ENCODE measurements at places on chromosomes 12 and 14. TPM values are rescaled to one million over a fixed set of nuclear protein-coding genes. Genes with fewer than 3 reads are reported as not detected.

DNA sequence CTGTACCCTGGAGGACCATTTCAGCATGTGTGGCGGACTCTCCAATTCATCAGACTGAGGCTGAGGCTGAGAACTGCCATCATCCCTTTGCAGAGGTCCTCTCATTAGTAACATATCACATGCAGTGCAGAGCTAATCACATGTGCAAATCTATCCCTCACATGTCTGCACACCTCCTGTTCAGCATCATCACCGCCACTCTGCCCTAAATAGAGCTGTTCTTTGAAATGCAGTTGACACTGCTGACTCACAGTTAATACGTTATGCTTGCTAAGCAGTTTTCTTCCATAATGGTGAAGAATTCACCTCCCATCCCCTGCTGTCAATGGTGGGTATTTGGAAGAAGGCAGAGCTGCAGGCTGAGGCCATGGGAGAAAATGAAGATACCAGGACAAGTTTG is 85.0 kb upstream of the ANO2 start:
- no peak for DNase-seq

DNA sequence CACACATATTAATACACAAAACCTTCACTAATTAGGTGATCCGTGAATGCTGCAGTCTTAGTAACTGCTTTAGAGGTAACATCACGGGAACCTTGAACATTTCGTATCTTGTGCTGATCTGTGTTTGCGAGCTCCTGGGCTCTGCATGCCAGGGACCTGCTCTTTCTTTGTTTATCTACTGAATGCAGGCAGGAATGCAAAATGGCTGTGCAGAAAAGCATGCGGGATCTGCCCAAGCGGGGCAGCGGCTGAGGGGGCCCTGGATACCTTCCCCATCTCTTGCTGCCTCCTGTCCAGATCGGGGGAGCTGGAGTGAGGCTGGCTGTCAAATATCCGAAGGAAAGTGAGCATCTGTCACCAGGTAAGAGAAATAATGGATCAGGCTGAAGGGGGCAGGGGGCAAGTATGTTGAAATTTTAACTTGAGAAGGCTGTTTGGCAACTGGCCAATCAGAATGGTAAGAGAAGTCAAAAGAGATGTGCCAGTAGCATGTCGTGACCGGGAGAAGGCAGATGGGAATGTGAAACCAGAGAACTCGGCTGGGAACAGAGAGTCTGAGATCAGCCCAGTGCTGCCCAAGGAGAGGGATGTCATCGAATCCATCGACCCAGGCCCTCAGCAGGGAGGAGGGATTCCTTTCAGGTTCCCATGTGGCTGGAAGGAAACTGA is 191.4 kb downstream of the TTC7B start:
- no peak for DNase-seq

DNA sequence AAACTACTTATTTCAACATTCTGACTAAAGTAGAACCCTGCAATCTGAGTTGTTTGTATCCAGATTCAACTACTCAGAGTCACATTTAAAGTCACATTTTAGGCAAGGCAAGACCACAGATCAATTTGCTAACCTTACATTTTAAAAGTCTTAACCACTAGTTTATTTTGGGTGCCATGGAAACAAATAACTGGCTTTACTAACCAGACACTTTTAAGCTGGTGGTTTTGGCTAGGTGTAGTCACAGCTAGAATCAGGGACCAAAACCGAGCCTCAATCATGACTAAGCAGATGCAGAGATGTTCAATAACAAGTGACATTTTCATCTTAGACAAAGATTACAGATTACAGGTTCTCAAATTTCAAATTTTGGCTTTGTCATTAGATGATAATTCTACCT is 115.3 kb downstream of the PDE6H start:
- DNase-seq, result no peak

Gene A2ML1
- not detected for polyA plus RNA-seq

DNA sequence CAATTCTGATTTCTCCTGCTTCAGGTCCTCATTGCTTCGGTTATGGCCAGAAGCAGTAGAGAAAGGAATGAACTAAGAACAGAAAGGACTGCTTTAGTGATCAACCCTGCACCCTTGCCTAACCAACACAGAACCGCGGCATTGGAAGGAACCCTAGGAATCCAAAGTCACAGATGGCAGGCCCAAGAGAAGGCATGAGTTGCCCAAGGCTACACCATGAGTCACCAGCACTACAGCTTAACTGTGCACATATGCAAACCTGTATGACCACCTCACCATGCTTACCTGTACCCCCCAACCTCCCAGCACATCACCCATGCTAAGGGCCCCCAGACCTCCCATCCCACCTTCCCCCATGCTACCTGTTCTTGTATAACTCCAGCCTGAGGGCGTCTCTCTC is 25.9 kb upstream of the BLTP3B start:
- no peak for DNase-seq

DNA sequence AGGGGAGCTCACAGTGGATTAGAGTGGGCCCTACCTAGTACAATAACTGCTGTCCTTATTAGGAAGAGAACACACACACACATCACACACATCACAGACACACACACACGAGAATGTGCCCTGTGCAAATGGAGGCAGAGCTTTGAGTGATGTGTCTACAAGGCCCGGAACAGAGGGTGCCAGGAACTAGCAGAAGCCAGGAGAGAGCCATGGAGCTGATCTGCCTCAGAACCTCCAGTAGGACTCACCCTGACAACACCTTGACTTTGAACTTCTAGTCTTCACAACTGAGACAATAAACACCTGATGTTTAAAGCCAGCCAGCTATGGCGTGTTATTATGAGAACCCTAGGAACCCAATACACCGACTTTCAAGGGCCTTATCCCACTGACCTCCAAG is 29.7 kb upstream of the FKBP4 start:
- DNase-seq, result no peak

Gene SFSWAP
- 13.9 TPM for polyA plus RNA-seq

DNA sequence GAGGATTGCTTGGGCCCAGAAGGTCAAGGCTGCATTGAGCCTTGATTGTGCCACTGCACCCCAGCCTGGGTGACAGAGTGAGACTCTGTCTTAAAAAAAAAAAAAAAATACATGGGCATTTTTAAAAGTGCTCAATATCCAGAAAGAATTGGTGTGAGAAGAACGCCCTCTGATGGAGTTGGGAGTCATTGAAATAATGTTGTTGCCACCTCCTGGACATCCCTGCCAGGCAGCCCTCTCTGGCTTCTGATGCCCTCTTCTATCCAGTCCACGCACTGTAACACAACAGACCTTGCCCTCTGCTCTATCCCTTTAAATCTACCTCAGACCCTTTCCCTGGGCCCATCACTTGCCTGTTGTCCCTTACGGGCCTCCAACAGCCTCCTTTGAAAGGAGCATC is 4.9 kb downstream of the PTGDR start:
- no peak for DNase-seq

DNA sequence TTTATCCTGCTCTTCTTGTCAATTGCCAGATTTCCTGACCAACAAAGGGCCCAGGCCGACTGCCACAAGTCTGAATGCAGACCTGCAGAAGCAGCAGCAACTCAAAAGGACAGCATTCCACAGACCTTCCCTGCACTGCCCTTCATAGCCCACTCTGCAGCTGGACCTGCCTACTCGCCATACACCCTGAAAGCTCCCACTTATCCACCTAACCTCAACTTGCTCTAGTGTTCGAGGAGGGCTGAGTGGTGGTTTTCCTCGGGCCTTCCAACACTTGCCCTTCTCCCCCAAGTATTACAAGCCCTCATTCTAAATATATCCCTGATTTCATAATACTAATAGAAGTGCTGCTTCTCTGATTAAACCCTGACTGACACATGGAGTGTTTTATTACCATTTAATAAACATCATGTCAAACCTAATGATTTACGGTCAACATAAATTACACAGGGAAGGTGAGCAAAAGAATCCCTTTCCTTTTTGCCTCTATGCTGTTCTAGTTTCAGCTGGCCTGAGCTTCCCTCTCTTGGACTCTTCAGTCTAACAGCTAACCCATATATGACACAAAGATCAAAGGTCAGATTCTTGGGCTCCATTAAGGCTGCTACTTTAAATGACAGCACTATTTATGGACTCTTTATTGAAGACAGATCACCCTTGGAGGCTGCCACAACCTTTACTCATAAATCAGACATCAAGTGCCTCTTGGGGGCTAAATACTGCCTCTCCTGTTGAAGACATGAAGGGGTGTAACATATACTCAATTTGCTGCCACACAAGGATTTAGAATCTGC is 1546.9 kb upstream of the TMEM132C start:
- no peak for DNase-seq

- DNase-seq, result peak; percentile 17
Observed at GRCh38 chr12:59372956-59373355, 222.9 kb upstream of the SLC16A7 start.

Gene MGP
- 15.9 TPM for polyA plus RNA-seq

DNA sequence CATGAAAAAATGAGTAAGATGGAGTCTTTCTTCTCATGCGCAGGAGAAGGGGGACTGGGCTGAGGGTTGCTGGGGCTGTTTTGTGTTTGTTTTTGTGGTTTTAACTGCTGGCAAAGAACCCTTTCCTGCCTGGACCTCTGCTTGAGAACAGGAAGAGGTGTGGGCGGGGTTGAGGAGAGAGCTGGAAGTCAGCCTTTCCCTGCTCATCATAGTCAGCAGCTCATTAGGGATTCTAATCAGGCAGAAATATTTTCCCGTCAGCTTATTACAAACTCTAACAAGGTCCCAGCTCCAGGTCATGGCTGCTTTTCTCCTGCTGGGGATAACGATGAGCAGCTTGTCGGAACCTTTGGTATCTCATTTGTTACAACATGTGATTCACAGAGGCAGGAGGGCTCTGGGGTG is 185.0 kb upstream of the NRXN3 start:
- DNase-seq, result peak; percentile 4

Gene PUS1
- polyA plus RNA-seq, result 13.7 TPM

DNA sequence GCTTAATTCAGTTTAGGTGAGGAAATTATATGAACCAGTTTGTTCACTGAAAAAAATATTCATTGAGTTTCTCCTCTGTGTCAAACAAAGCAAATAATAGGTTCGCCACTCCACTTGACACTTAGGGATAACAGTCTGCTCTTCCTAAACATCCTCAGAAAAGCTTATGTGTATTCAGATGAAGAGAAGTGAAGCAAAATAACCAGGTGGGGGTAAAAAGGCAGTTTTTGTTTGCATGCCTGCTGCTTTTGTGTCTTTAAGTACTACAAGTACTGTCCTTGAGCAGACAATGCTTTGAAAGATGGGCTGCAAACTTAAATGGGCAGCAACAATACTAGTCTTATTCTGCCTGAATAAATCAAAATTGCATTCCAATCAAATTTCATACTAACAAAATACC is 910.7 kb upstream of the MDGA2 start:
- no peak for DNase-seq

DNA sequence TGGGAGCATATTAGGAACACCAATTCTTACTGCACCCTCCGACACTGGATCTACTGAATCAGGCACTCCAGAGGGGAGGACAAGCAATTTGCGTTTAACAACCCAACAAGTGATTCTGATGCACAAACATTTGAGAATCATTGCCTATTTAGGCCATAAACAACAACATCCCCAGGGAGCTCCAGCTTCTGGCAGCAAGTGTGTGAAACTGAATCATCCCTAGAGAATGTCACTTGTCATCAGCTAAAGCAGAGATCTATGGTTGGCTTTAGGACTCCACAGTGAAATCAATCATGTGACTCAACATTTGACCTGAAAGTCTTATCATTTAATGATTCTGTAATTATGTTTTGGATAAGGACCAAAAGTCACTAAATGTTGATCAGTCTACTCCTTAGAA is 505.0 kb upstream of the FLRT2 start:
- no peak for DNase-seq

- DNase-seq, result no peak
Observed at GRCh38 chr12:91044586-91044985, 13.2 kb downstream of the KERA start.

DNA sequence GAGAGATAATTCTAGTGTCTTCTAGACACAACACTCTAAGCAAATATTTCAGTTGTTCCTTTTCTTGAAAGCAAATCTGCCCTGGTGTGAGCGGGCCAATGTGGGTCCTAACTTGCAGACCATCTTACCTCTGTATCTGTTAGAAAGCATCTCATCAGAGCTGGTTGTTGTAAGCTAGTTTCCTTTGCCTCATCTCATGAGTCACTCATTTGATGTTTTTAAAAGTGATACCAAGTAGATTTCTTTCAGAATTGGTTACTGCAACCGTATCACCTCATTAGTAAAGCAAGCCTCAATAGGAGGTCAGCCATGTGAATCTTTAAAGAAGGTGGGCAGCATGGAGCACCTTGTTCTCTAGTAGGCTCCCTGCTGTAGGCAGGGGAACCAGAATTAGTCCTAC is 78.6 kb downstream of the DAAM1 start:
- DNase-seq, result peak; percentile 65

- no peak for DNase-seq
Observed at GRCh38 chr14:91252871-91253794, 8.6 kb upstream of the GPR68 start.

- no peak for DNase-seq
Observed at GRCh38 chr14:26067341-26067740, 530.5 kb downstream of the NOVA1 start.

Gene PTPN6
- 0.06 TPM for polyA plus RNA-seq

DNA sequence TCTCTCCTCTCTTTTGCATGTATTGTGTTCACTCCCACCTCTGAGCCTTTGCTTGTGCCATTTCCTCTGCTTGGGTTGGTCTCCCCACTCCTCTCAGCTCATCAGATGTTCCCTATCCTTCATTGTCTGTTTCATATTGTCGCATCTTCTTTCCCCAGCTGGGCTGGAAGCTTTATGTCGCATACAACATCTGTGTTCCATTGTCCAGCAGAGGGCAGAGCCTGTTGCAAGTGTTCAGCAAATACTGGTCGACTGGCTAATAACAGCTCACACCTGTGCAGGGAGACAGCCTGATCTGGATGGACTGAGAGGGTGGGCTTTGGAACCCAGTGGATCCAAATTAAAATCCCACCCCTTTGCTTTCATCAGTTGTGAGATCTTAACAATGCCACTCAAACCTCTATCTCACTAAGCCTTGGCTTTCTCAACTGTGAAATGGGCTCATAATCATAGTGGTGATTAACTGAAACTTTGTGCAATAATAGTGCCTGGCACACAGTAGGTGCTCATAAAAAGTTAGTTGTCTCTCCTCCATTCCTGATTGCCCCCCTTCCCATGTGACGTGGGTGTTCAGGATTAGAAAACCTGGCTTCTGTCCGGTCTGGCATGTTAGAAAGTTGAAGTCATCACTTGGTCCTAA is 75.8 kb downstream of the RIN3 start:
- peak; percentile 64 for DNase-seq

DNA sequence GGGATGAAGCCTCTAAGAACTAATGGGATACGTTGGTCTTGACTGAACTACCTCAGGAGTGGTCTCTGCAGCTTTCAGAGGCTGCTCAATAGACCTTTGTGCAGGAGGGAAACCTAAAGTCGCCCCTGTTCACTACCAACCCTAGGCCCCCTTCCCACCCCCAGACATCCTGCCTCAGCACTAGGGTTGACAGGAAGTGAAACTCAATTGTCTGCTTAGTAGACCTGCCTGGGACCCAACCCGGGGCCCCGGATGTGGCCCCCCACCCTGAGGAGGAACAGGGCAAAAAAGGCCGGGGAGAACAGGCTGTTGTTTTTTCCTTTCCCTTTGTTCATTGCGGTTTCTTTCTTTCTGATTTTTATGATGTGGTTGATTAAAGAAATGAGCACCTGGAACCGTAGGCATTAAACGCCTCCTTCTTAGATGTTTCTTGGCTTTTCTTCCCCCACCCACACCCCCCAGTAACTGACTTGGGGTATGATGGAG is 1.6 kb upstream of the DGKA start:
- DNase-seq, result no peak
